Right renal cortex interstitium (tissue), 3 donors: ENCODE measurements at places on chromosomes 3 and 15. TPM values are rescaled to one million over a fixed set of nuclear protein-coding genes. Genes with fewer than 3 reads are reported as not detected.
A peak's percentile ranks its signal among the peaks of the same experiment; 100 is the strongest.

GRCh38 chr15:73996267-73996666, 1.8 kb downstream of the PML start:
- no peak for DNase-seq

GRCh38 chr15:68730471-68730919, 90.2 kb downstream of the ANP32A start:
- peak; percentile 53 for DNase-seq

The ISLR gene
- 51.7 TPM for polyA plus RNA-seq

- DNase-seq, result no peak
These were observed 572.3 kb downstream of the PYDC2 start for GRCh38 chr3:192033246-192033645.

DNA sequence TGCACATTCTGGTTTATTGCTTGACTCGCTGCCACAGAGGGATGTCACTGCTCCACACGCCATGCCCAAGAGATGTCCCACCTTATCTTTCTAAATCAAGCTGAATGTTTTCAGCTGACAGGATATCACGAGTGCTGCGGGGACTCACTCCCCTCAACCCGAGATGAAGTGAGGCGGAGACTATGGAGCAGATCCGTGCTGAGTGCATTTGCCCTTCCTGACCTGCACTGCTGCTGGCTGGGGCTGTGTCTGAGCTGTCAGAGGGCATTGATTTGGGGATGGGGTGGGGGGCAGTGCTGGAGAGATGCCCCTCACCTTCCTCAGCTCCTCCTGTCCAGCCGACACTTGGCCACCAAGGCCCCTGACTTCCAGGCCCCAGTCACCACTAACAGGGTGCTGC, 40.5 kb upstream of the CSPG4 start:
- DNase-seq, result no peak

- no peak for DNase-seq
These were observed 15.0 kb downstream of the RPLP1 start for GRCh38 chr15:69467636-69468035.

The CPNE9 gene
- 0.07 TPM for polyA plus RNA-seq

The FES gene
- 14.1 TPM for polyA plus RNA-seq

DNA sequence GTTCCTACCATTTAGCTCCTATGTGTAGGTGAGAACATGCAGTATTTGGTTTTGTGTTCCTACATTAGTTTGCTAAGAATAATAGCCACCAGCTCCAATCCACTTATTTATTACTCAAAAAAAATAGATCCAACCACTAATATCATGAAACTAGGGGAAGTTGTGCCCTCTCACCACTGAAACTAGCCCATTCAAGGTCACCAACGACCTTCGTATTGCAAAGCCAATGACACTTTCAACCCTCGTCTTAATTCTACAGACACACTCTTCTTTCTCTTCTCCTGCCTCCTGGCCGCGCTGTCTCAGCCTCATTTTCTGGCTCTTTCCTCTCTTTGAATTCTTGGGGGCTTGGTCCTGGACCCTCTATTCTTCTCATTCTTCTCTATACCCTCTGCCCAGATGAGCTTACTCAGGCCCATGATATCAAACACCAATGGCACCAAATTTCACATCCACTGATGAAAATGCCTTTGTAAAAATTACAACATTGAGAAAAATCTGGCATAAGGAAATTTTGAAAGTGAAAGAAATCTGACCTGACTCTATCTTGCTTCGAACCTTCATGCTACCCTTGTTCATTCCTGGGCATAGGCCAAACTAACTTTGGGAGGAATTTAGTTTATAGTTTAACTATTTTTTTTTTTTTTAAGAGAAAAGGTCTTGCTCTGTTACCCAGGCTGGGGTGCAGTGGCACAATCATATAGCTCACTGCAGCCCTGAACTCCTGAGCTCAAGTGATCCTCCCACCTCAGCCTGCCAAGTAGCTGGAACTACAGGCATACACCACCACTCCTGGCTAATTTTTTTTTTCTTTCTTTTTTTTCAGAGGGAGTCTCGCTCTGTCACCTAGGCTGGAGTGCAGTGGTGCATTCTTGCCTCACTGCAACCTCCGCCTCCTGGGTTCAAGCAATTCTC, 25.4 kb upstream of the LIMD1 start:
- no peak for DNase-seq

The CCDC9B gene
- 8.4 TPM for polyA plus RNA-seq

DNA sequence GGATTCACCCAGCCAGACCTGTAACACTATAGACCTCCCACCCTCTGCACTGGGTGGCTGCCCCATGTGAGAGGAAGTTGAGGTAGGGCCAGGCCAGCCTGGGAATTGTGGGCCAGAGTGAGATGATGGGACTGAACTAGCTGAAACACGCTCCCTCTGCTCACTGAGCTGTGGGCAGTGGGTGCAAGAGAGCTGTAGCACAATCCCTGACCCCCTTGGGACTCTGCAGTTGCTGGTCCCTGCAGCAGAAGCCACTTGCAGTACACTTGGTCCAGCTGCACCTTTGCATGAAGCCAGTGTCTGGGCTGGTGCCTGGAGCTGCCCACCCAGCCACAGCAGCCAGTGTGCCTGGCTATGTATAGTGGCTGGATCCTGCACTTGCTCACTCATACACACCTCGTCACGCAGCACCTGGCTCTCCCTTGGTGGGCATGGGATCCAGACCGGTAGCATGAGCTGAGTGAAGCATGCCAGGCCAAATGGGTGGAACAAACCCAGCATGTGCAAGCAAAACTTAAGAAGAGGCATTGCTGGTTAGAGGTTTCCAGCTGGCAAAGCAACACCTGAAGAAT, 805.7 kb upstream of the GBE1 start:
- DNase-seq, result no peak

The RASL12 gene
- polyA plus RNA-seq, result 6.5 TPM

The HYAL1 gene
- polyA plus RNA-seq, result 6.3 TPM

DNA sequence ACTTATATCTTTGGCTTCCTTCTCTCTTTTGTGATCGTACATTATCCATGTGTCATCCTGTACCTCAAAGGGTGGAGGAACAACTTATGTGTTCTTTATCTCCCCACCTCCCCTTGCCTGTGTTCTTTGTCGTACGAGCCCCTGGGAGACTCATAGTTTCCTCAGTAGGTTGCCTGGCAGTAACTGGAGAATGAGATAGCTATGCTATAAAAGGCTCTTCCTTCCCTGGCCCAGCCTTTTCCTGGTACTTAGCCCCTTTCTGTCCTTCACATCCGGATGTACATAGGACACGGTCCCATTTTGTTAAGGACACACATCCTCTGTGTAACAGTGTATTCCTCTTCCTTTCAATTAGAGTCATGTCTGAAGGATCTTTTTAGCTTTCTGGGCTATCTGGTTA, 32.1 kb downstream of the PLCL2 start:
- DNase-seq, result no peak

The TIMP4 gene
- 0.92 TPM for polyA plus RNA-seq

GRCh38 chr15:63772520-63772919, 61.2 kb downstream of the HERC1 start:
- DNase-seq, result no peak

DNA sequence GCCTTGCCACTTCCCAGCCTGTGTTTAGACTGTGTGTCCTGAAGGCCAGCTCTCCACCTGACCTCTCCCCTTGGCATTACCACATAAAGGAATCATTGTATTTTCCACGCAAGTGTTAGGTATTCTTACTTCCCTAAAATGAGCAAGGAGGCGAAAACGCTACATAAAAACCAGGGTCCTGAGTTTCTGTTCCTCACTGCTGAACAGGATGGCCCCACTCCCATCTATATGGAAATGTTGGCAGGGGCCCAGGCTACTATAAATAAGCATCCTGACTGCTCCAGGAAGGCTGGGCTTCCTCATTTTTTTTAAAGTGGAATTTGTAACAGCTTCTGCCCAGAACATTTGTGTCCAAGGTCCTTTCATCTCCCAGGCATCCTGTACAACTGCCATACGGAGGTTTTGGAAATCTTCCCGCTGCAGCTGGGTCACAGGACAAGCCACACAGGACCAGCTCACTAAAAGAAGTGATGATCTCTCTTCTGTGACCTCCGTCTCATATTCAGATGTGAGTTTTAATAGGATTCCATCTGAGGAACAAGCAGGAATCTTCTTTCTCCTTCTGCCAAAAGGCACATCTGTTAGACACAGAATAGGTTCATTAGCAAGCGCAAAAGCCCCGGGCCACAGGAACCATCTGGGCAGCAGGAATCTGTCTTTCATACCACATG, 56.4 kb upstream of the LIMD1 start:
- DNase-seq, result no peak

DNA sequence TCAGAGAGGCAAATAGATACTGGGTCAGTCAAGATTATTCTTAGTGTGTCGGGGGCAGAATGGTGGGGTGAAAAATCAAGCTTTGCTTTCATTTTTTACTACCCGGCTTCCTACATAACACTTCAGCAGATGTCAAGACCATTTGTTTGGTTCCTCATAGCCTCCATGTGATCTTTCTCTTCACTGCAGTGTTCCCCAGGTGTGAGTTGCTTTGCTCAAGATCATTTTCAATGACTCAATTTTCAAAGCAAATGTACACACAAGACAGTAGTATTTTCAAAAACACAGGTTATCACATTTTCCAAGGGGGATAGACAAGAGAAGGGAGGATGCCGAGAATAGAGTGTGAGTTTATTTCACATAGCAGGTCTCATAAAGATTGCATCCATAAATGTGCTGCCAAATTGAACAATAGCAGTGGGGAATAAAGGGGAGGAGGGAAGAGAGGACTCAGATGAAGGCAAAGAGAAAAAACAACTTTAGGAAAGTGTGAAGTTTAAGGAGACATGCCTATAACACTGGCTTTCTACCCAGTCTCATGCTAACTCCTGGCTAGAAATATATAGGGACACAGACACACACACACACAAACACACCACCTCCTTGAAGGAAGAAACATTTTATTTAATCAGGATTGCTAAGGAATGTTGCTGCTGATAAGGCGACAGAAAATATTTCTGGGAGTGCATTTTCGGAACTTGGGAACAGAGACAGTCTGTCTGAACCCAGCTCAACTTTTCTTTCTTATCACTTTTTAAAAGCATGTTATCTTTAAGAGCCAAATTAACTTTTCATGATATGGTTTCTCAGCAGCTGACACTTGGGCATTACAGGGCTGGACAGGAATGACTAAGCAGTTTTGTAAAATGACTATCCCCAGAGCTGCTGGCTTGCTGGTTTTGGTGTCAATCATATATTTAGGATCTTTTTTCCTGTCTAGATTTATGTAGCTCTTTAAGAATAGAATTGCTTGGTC, 402.4 kb downstream of the RBMS3 start:
- DNase-seq, result no peak

- no peak for DNase-seq
These were observed 20.5 kb downstream of the PFKFB4 start for GRCh38 chr3:48536116-48536515.

- DNase-seq, result no peak
These were observed 62.7 kb upstream of the MFGE8 start for GRCh38 chr15:88975891-88976290.

The DUOXA2 gene
- not detected for polyA plus RNA-seq

DNA sequence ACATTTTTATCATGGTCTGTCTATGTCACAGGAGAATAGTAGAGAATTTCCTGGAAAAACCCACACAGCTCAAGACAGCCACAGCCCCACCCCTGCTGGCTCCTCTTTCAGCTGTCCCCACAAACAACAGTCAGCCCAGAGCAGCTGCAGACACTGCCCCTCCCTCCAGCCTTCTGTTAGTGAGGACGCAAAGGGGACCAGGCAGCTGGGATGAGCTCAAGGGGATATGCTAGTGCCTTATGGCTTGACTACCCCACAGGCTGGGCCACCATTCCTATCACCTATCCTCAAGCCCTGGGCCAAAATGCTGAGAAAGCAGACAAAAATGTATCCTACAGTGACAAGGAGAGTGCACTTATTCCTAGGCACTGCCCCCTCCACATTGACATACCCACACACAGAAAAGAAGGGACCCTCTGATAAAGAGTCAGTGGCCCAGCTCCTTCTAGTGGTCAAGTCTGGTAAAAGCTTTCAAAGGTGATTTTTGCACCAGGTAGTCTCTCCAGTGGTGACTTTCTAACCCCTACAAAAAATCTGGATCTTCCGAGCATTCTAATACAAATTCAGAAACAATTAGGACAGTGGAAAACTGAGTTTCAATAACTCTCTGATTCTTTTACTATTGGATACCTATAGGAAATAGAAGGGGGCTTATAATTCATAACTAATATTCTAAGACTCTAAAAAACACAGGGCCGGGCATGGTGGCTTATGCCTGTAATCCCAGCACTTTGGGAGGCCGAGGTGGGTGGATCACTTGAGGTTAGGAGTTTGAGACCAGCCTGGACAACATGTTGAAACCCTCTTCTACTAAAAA, 3.0 kb upstream of the MAP1A start:
- DNase-seq, result peak; percentile 8

The MYZAP gene
- polyA plus RNA-seq, result 7.4 TPM

DNA sequence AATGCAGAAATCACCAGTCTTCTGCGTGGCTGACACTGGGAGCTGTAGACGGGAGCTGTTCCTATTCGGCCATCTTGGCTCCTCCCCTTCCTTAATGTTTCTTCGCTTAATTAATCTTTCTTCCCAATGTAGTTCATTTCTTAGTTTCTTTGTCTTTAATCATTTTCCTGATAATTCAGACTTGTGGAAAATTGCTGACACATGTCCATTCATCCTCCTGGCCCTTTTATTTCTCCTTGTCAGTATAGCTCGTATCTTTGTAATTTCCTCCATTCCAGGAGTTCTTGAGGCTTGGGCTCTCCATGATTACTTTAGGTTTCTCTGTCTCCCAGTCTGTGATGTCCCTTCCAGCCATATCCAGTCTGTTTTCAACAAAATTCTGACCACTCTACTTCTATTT, 98.7 kb downstream of the UBE2E2 start:
- no peak for DNase-seq

- no peak for DNase-seq
These were observed 564 bp upstream of the PIGZ start for GRCh38 chr3:196969134-196969659.

The SGO1 gene
- polyA plus RNA-seq, result 9.6 TPM

- no peak for DNase-seq
These were observed 127.4 kb downstream of the ATP10A start for GRCh38 chr15:25735550-25736384.

The GABRG3 gene
- 2.2 TPM for polyA plus RNA-seq

- no peak for DNase-seq
These were observed 913 bp downstream of the FAM174B start for GRCh38 chr15:92654662-92655061.

The TTC21A gene
- 5.8 TPM for polyA plus RNA-seq

GRCh38 chr15:68620721-68621527, 42.1 kb downstream of the CORO2B start:
- no peak for DNase-seq

DNA sequence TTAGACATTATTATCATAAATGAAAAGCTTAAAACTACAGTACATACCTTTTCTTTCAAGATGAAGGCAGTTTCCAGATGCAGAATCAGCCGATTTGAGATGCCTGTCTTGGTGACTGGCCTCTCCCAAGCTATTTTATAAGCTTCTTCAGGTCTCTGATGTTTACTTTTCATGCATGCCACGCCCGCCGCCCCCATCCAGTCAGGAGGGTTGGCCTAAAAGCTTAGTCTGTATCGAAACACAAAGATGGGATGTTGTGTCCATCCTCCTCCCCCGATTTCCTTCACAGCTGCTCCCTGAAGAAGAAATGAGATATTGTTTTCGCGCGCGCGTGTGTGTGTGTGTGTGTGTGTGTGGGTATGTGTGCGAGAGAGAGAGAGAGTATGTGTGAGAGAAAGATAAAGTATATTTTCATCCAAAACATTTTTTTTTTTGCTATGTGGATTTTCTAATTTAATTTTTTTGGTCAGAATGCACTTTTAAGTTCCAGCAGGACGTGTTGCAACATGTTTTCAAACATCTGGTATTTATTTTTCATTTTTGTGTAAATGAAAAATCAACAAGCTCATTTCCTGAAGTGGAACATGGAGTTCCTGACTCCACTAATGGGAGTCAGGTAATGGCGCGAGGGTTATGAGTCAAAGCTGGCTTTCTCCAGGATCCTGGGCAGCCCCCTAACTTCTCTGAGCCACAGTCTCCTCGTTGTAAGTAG, at the start of gene APOD:
Gene APOD (minus strand): TSS at position 110 of the 712 bp plus-strand sequence. CDS start 4,479 bp downstream, outside the sequence.
- DNase-seq, result no peak
